ENCODE measurements at places on chromosomes 7 and 10.

- no peak for DNase-seq
These were observed 370.2 kb downstream of the PPP1R3A start for GRCh38 chr7:113548561-113548960.

- DNase-seq, result no peak
These were observed 24.9 kb downstream of the MTURN start for GRCh38 chr7:30159698-30160143.

DNA sequence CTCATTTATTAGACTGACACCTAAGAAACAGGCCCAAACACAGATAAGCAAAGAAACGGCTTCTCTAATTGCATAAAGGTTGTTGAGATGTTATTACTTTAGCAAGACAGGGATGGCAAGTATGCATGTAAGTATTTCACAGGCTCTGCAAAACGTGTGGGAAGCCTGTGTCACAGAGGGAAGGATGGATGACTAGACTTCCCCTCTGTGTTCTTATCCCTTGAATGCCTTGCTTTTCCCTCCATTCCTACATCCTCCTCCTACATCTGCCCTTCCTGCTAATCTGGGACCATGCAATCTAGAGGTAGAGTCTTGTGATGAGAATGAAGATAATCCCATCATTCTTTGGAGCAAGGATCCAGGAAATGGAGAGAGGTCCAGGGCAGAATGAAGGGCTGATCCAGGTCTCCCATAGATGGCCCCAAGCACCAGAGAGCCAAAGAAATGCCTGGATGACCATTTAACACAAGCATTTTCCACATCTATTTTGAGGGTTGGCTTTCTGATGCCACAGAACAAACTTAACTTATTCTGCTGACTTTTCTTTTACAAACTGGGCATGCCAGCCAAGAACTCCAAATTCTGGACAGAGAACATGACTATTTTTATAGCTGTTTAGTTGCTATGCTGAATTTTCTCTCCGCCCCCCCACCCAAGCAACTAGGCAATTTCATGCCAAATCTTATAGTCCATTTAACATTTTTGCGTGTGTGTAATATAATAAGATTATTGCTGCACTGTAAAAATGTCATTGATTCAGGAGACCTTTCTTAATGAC, 48.1 kb downstream of the NRP1 start:
- DNase-seq, result no peak

GRCh38 chr7:104012835-104013234, 23.4 kb upstream of the RELN start:
- DNase-seq, result no peak

DNA sequence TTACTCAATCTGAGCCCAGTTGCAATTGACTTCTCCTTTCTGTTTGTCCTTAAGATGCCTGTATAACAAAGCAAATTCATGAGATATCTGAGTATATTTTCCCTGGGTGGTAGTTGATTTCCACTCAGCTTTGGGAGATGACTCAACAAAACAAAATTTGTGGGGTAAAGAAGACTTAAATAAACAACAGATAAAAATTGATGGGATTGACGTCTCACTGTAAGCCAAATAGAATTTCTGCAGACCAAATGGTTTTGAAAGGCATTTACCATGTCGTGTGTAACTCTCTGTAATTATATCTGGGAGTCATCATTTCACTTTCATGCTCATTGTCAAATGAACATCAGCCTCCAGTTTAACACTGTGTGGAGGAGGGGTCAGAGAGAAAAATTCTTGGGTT, 255.4 kb upstream of the MYO3A start:
- no peak for DNase-seq

- no peak for DNase-seq
These were observed 22.2 kb downstream of the ZRANB1 start for GRCh38 chr10:124963866-124964720.

- DNase-seq, result no peak
These were observed 116.5 kb upstream of the RAB11FIP2 start for GRCh38 chr10:118163217-118163616.

- DNase-seq, result no peak
These were observed 9.9 kb upstream of the LIPM start for GRCh38 chr10:88792661-88793060.

- no peak for DNase-seq
These were observed 101.2 kb upstream of the WDR11 start for GRCh38 chr10:120749856-120750566.

GRCh38 chr10:12934777-12935176, 66.7 kb downstream of the CCDC3 start:
- no peak for DNase-seq

DNA sequence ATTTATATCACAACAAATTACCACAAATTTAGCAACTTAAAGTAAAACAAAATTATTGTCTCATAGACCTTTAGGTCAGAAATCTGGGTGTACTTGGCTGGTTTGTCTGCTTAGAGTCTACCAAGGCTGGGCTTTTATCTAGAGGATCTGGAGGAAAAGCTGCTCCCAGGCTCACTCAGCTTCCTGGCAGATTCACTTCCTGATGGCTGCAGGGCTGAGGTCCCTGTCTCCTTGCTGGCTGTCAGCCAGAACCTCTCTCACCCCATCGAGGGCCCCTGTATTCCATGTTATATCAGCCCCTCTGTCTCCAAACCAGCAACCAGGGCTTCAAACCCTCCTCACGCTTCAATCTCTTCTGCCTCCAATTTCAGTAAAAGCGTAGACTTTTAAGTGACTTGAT, 734.9 kb downstream of the NRG3 start:
- no peak for DNase-seq
